ENCODE measurements at places on chromosomes 2 and 18.

GRCh38 chr2:225282858-225283710 lies 116.4 kb upstream of the NYAP2 start:
- peak; percentile 10 for DNase-seq

GRCh38 chr2:119431976-119432850 lies 559 bp downstream of the TMEM37 start:
- no peak for DNase-seq

DNA sequence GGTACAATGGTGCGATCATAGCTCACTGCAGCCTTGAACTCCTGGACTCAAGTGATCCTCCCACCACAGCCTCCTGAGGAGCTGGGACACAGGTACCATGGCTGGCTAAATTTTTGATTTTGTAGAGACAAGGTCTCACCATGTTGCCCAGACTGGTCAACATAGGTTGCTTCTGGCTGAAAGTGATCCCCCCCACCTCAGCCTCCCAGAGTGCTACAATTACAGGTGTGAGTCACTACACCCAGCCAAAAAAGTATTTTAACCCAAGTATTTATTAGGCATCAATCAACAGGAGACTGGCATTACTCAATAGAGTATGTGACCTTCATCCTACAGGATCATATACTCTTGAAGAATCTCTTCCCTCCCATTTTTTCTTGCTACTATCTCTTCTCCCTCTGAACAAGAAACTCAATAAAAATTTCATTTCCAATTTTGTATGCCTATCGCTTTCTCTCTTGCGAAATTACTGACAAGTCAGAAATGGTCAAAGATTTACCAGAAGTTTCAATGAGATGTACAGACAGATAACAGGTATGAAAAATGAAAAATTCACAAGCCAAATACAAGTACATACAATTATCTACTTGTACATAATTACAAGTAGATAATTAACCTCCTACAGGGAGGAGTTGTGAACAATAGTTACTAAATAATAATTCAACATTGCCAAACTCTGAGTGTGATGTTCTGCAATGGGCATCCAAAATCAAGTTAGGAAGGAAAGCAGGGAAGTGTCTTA lies 34.9 kb upstream of the CCNT2 start:
- DNase-seq = no peak

GRCh38 chr2:118227698-118228508 lies 139.6 kb downstream of the INSIG2 start:
- peak; percentile 26 for DNase-seq

DNA sequence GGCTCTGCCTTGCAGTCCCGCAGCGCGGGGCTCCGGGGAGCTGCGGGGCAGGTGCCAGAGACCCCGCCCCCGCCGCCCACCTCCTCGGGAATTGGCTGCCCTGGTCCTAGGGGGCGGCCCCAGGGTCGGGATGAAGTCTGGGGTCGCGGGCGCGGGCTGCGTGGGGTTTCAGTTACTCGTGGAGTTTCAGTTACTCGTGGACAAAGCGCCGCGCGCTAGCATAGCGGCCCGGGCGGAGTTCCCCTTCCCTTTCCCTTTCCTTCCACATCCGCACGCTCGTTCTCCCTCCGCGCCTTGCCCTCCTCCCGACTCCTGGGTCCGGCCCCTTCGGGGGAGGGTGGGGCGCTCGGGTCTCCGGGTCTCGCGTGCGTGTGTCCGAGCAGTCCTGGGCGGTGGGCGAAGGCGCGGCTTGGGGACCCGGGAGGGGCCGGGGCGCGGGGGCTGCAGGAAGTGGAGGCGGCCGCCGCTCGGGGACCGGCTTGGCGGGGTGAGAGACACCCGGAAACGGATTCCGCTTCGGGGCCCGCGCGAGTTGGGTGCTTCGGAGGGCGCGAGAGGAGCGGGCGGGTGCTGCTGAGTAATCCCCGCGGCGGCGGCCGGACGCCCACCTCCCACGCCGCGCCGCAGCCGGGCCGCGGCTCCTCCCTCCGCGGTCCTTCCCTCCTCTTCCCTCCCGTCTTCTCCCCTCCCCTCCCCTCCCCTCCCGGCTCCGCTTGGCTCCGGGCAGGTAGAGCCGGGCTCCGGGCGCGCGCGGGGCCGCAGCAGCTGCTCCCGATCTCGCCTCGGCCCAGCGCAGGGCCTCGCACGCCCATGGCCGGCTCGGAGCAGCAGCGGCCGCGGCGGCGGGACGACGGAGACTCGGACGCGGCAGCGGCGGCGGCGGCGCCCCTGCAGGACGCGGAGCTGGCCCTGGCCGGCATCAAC lies at the start of gene TTC39C:
TSS of gene TTC39C (plus strand) at position 693 of the 924 bp plus-strand sequence. CDS start at position 811, 118 bp downstream.
- DNase-seq = no peak

DNA sequence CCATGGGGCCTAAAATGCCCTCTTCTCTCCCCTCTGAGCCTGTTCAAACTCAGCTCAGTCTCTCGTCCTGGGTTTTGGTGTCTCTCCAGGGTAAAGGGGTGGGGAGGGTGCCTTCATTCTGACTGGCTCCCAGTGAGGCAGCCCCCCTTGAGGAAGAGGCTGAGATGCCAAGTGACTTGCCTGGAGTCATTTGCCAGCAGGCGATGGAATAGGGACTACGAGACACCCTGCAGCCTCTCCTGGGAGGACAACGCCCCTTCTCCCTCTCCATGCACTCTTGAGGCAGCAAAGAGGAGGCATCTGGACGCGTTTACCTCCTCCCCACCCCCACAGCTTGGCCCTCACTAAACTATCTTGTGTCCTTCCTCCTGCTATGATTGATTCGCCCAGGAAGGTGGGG lies 760 bp upstream of the STON1 start:
- peak; percentile 51 for DNase-seq

DNA sequence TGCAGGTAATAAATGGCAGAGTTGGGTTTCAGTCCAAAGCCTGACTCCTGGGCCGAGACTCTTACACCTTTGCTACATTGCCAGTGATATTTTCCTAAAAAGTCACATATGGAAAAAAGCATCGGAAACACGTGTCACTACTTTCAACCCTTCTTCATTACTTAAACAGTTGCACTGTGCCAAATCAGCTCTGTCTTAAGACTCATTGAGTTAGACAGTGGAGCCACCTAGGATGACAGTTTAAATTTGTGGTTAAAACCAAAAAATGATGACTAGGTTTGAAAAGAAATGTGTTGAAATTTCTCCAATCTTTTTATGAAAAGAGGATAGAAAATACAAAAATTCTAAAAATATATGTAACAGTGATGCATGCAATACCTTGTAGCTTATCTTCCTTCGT lies 97.5 kb downstream of the TMEM247 start:
- no peak for DNase-seq

GRCh38 chr2:119756837-119757236 lies 2.9 kb upstream of the PTPN4 start:
- DNase-seq = no peak

GRCh38 chr2:70357684-70358071 lies 55.8 kb upstream of the FAM136A start:
- DNase-seq = no peak

DNA sequence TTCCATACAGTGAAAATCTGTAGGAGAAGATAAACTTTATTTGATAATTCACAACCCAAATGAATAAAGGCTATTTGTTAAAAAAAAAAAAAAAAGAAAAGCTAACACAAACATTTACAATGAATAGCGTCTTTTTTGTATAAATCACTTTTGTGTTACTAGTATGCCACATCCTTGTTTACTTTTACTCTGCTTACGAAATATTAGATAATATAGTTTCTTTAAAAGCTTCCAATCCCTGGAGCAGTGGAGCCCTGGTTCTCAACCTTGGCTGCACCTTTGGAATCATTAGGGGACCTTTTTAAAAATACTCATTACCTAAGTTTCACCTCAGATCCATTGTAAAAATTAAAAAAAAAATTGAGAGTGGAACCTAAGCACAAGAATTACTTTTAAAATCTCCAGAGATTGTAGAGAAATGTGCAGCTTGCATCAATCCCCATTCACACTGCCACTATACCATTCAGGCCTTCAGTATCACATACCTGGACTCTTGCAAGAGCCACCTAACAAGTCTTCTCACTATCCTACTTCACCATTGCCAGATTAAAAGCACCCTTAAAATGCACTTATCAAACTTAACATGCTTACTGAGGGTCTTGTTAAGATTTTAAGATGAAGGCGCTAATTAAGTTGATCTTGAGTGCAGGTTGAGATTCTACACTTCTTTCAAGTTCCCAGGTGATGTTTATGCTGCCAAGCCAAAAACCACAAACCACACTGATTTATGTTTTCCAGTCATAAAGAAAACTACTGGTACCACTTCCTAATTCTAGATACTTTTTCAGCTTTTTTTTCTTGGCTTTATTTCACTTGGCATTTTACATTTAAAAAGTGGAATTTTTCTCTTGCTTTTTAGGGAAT lies 59.7 kb upstream of the ZC3H15 start:
- DNase-seq = no peak

- no peak for DNase-seq
These were observed 11.4 kb downstream of the ID2 start for GRCh38 chr2:8693157-8693821.

DNA sequence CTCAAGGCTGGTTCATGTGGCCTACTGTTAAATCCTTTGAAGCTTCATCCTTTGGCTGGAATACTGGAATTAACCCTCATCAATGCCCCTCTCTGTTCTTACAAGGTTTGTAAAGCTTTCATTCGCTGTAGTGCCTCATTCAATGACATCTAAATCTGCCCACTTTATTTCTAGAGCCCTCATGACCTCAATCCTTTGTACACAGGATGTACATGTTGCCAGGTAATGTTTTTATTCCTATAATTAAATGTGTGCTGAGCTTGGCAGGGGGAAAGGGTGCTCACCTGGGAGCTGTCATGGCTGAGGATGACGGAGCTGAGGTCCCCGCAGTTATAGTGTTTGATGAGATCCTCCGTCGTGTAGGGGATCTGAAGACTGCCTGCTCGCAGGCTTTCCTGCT lies 39.3 kb downstream of the TRABD2A start:
- no peak for DNase-seq

DNA sequence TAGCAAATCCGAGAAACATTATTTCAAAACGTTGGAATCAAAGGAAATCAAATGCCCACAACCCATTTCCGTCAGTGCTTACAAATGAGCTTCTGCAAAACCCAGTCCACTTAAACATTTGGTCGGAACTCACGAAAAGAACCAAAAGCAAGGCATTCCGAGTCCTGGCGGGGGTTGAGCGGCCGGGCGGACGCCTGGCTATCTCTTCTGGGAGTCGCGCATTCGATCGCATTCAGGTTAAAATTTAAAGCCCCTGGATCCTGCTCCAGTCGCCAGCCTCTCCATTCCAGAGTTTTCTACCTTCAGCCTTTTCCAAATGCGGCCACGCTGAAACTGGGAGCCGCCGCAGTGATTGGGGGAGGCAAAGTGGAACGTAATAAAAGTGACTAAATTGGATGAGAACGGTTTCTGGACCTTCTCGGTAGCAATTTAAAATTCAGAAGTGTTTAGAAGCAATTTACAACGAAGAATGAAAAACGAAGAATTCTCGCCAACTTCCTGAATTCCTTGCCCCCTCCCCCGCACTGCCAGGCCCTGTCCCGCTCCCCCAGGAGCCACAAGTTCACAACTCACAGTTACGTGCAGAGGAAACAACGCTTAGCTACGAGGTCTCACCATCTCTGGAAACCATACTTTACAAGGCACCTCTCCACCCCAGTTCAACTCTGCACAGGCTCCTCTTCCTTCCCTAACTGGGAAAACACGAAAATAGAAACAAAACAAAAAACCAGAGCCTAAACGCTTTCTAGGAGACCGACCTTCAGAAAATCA lies 1.7 kb upstream of the GATA6 start:
- DNase-seq = peak; percentile 64

- no peak for DNase-seq
These were observed 237.1 kb downstream of the BCL2 start for GRCh38 chr18:63082366-63083019.

- no peak for DNase-seq
These were observed 3.1 kb downstream of the ELP2 start for GRCh38 chr18:36132756-36133155.

GRCh38 chr2:96623116-96623515 lies 15.0 kb downstream of the KANSL3 start:
- no peak for DNase-seq

DNA sequence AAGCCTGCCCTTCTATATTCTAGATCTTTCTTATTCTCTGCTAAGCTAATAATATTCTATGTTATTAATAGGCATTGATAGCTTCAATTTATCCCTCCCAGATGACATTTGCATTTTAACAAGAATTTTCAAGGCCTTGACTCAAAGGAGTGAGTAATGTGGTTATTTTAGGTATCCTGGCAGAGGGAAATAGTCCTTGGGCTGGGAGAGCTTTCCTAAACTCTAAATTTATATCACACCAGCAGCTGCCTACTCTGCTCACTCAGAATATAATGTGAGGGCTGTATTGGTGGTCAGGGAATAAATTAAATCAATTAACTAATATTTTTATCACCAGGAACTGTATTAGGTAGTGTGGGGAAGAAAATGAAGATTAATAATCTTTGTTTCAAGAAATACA lies 74.8 kb upstream of the ADAM23 start:
- no peak for DNase-seq

DNA sequence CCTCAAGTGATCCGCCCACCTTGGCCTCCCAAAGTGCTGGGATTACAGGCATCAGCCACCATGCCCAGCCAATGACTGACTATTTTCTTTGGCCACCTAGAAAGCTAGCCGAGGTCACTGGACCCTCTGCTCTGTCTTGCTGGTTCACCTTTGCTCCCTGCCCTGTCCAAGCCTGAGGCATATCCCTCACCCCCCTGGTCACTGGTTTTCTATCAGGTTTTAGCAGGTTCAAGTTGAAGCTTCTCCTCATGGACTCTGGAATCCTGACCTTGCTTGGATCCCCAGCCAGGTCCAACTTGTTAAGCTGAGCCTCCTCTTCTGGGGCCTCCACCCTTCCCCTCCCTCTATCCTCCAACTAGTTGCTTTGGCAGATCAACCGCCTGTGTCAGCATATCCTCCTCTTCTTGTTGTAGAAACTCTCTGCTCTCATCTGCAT lies 33.4 kb downstream of the PAX8 start:
- DNase-seq = no peak

DNA sequence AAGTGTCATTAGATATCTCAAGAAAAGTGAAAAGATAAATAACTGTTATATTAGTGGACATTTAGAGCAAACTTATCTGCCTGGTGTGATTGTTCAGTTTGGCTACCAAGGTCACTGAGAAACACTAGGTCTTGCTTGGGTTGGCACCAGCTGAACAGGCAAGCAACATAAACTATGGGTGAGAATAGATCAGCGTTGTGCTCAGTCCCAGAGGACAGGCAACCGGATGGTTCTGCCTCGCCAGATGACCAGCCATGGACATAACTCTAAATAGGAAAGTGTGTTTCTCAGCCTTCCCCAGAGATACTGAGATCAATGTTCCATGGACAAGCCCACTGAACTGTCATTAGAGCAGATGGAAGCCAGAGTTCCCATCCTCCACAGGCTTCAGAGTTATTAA lies 203.4 kb upstream of the VRK2 start:
- DNase-seq = no peak

- no peak for DNase-seq
These were observed 22.5 kb upstream of the NEB start for GRCh38 chr2:151756820-151757219.

GRCh38 chr2:134924912-134925311 lies 6.3 kb downstream of the CCNT2 start:
- no peak for DNase-seq

All from H1 (cell line).